Spinal cord (tissue), 10 donors: ENCODE measurements at places on chromosomes 3 and 15.

GRCh38 chr3:118626453-118626852 lies 408.2 kb downstream of the IGSF11 start:
- no peak for DNase-seq

GRCh38 chr3:188476935-188477334 lies 323.0 kb downstream of the LPP start:
- DNase-seq = no peak

DNA sequence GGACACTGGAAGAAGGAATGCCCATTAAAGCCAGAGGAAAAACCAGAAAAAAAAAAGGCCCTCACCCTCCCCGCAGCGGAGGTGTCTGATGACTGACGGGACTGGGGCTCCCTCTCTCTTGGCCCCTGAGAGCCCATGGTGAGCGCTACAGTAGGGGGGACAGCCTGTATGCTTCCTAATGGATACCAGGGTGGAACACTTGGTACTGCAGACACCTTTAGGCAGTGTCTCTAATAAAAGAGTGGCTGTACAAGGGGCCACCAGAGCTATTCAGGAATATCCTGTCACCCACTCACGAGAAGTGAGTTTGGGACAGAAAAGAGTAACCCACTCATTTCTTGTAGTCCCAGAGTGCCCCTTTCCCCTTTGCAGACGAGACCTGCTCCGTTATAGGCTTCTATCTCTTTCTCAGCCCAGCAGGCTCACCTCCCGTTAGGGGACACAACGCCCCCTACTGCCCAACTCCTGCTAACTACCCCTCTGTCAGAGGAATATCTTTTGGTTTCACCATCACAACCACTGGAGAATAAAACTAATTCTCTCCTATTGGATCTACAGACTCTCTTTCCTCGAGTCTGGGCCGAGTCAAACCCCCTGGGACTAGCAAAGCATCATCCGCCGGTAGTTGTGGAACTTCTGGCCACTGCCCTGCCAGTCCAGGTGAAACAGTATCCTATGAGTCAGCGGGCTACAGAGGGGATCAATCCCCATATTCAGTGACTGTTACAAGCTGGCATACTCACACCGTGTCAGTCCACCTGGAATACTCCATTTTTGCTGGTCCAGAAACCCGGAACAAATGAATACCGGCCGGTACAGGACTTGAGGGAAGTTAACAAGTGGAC lies 40.8 kb downstream of the ZBTB11 start:
- DNase-seq = no peak

GRCh38 chr3:188931531-188931930 lies 240.2 kb upstream of the TPRG1 start:
- no peak for DNase-seq

GRCh38 chr3:43346978-43347749 lies 60.8 kb downstream of the SNRK start:
- no peak for DNase-seq

- DNase-seq = no peak
Observed at GRCh38 chr3:155495387-155495786, 201.9 kb upstream of the STRIT1 start.

- no peak for DNase-seq
Observed at GRCh38 chr3:184042617-184043016, 10.2 kb upstream of the HTR3C start.

- no peak for DNase-seq
Observed at GRCh38 chr15:56959318-56959648, 40.8 kb downstream of the TCF12 start.

GRCh38 chr3:46065294-46065705 lies 38.0 kb upstream of the XCR1 start:
- DNase-seq = no peak

- no peak for DNase-seq
Observed at GRCh38 chr15:43920254-43920600, 93.4 kb downstream of the WDR76 start.

GRCh38 chr15:78749831-78750230 lies 61.4 kb downstream of the ADAMTS7 start:
- DNase-seq = no peak

- peak; percentile 64 for DNase-seq
Observed at GRCh38 chr15:64379216-64379960, 1.9 kb downstream of the PCLAF start.

DNA sequence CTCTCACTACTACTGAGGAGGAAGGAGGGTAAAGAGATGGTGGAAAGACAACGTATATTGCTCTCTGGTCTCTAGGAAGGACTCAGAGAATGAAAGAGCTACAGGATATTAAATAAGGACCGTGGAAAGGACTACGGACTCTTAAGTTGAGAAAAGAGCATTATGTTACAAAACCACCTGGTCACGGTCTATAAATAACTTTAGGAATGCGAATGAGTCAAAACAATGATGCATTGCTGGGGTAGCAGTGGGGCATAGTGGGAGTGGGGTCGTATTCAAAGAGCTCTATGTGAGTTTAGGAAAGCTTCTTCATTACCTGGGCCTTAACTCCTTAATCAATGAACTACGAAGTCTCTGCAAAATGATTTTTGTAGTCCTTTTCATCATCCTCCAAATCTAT lies 295.7 kb upstream of the SOX14 start:
- no peak for DNase-seq

GRCh38 chr15:42203891-42204290 lies 4.2 kb downstream of the VPS39 start:
- DNase-seq = no peak

GRCh38 chr3:59280113-59280512 lies 230.3 kb upstream of the CFAP20DC start:
- DNase-seq = no peak

GRCh38 chr3:37346227-37347005 lies 172.0 kb upstream of the LRRFIP2 start:
- no peak for DNase-seq

DNA sequence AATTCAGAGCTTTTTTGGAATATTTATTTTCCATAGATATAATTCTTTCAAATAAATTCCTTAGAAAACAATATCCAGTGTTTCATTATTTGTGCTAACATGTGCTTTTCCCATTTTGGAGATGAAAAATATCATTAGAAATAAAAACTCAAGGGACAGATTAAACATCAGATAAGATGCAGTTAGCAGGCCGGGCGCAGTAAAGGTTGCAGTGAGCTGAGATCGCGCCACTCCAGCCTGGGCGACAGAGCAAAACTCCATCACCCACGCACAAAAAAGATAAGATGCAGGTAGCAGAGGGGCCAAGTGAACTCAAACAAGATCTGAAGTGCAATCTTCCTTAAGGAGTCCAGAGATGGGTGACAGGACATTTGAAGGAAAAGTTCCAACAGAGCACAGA lies 48.0 kb downstream of the ZNF445 start:
- DNase-seq = no peak

GRCh38 chr3:35440826-35441225 lies 198.5 kb upstream of the ARPP21 start:
- DNase-seq = no peak

DNA sequence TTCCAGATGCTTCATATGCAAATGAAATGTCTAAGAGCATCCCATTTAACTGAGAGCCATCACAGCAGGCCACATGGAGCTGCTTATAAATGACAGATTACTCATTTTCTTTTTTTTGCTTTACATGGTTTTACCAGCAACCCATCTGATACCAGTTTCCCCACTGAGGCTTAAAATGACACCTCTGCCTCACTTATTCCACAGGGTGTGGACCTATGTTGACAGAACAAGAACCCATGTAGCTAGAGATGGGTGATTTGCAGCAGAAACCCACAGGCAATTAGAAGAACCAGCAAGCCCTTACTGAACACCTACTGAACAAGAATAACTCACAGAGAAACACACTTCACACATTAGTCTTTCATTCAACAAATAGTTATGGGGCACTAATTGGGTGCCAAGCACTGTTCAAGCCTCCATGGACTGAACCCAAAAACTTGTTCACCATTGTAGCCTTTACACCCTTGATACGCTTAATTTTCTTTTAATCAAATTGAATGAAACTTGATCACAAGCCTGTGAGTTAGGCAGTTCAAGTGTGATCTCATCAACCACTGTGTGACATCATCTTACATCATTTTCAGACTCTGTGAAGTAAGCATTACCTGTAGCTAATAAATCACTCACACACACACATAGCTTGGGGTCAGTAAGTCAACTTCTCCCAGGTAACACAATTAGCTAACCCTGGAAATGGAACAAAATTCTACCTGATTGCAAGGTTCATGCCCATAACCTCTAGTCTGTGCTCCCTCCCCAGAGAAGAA lies 45.4 kb downstream of the MAGI1 start:
- no peak for DNase-seq

- no peak for DNase-seq
Observed at GRCh38 chr15:62209821-62210220, 44.7 kb upstream of the C2CD4B start.

- no peak for DNase-seq
Observed at GRCh38 chr15:100806157-100806556, 73.5 kb upstream of the ALDH1A3 start.

GRCh38 chr15:85624291-85624801 lies 170.4 kb downstream of the KLHL25 start:
- peak; percentile 33 for DNase-seq

GRCh38 chr15:27989838-27990237 lies 109.3 kb downstream of the OCA2 start:
- no peak for DNase-seq

DNA sequence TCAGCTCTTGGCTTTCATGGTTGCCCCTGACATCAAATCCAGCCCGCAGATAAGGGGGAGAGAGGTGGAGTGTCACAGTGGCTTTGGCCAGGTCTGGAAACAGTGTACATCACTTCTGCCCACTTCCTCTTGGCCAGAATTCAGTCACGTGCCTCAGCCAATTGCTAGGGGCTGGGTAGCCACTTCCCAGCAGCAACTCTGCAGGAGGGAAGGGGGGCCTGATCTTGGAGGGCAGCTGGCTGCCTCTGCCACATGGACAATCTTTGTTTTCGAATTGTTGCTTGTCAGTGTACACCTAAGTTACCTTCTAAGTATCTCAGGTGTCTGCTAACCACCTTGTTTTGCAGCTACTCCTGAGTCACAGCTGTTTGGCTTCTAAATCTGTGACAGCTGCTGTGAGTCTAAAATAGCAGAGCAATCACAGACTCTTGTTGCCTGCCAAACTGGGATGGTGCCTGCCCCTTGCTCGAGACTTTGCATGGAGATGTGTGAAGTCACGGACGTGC lies 41.0 kb upstream of the LIMD1 start:
- peak; percentile 73 for DNase-seq

DNA sequence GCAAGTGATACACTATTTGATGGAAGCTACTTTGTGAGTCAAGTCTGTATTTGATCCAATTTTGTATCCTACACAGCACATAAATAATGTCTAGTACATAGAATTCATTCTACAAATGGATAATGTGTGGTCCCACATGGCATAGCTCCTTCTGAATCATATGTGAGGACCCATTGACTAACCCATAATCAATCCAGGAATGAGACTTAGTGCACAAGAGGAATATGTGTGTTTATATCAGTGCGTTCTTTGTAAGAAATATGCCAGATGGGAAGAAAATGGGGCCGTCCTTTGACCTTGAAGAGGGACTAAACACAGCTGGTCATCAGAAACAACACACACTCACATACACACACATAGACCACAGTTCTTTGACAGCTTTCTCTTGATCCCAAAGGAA lies 282.7 kb upstream of the SEMA6D start:
- DNase-seq = no peak

- DNase-seq = no peak
Observed at GRCh38 chr3:179463319-179463718, 12.0 kb upstream of the GNB4 start.

DNA sequence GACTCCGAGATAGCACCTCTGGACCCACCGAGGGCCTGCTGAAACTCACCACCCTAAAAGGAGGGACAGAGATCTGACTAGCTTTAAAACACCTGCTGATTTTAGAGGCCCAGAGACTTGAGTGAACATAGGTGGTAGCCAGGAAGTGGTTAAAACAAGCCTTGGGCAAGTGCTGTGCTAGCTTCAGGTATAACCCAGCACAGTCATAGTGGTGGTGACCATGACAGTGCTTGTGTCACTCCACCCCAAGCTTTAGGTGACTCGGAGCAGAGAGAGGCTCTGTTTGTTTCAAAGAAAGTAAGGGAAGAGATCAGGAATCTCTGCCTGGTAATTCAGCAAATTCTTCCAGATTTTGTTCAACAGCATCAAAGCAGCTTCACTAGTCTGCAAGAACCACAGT lies 641.1 kb upstream of the BCHE start:
- no peak for DNase-seq

GRCh38 chr3:36097209-36097608 lies 283.1 kb upstream of the STAC start:
- DNase-seq = no peak

GRCh38 chr3:36891701-36892160 lies 53.1 kb downstream of the TRANK1 start:
- no peak for DNase-seq

- DNase-seq = no peak
Observed at GRCh38 chr15:64847876-64848716, 6.4 kb downstream of the PLEKHO2 start.
